Effector memory CD8-positive, alpha-beta T cell (primary cell): ENCODE measurements at places on chromosomes 3 and 15.

DNA sequence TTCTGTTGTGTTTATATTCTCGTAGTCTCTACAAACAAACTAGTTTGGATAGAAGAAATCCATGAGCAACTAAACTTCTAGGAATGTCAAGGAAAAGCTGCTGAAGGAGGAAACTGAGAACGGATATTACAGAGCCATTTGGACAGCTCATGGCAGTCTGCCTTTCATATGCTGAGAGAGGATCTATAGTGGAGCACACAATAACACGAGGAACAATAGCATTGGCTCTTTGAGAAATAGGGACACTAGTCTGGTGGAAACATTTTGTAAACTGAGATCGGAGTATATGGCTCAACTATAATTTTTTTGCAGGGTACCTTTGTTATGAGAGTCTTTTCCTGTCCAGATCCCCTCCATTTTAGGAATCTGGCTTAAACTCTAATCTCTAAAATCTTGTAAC, 200.5 kb downstream of the CLSTN2 start:
- no peak for DNase-seq

DNA sequence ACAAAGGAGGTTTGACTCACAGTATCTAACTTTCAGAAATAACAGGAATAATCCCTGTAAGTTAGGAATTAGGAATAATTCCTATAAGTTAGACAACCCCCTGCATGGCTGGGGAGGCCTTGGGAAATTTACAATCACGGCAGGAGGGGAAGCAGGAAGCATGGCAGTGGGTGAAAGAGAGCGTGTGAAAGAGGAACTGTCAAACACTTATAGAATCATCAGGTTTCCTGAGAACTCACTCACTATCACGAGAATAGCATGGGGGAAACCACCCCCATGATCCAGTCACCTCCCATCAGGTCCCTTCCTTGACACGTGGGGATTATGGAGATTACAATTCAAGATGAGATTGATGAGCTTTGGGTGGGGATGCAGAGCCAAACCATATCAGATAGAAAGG, 385.5 kb downstream of the IL20RB start:
- no peak for DNase-seq

GRCh38 chr3:177776661-177777101, 579.4 kb upstream of the TBL1XR1 start:
- DNase-seq, result no peak

- DNase-seq, result no peak
Observed at GRCh38 chr3:120052677-120053076, 41.6 kb downstream of the GSK3B start.

DNA sequence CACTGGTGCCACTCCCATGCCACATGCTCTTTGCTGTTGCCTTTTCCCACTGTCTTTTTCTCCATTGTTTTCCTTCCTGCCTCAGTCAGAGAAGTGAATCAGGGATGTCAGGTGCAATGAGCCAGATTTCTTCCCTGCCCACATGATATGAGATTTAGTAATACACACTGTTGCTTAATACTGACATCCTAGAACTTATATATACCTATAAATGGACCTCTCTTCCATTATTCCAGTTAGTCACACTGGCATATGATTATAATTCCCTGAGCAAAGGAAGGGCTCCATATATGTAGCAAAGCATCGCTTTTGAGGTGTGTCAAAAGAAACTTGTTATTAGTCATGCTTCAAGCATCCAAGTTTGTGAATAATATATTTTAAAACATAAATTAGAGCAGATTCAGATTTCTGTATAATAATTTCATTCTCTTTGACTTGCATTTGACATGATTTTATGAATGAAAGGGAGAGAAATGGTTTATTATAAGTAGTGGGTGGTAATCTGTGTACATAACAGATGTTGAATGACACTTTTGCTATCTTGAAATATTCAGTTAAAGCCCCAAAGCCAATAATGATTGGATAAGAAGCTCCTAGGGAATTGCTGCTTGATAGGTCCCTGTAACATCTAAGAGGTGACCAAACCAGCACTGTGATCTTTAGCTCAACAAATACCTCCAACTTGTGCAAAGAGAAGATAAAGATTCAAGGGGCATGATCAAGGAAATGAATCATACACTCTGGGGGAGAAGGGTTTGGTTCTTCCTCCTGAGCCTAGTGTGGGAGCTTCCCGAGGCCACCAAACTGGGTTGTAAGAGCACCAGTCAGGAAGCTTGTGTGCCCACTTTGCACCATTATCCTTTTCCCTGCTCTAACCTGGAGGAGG, 48.6 kb downstream of the CHST2 start:
- DNase-seq, result no peak

- no peak for DNase-seq
Observed at GRCh38 chr3:74539876-74540275, 74.6 kb downstream of the CNTN3 start.

GRCh38 chr3:134406331-134407238, 32.3 kb upstream of the AMOTL2 start:
- DNase-seq, result no peak

DNA sequence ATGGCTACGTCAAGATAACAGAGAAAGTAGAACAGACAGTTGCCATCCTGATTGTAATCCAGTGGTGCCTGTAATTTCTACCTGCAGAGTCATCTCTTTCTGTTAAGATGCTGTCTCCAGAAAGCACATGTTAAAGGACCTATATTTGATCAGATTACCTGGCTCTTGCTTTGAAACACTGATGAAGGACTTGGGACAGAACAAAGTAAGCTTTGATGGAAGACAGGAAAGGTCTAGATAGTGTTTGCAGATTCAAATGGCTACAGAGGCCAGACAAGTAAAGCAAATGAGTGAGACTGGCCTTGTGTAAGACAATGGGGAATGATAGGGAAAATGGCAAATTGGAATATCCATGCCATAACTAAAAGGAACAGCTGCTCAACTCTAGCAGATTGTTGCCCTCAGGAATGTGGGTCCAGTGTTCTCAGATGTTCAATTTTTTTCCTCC, 1.8 kb upstream of the GSK3B start:
- DNase-seq, result no peak

DNA sequence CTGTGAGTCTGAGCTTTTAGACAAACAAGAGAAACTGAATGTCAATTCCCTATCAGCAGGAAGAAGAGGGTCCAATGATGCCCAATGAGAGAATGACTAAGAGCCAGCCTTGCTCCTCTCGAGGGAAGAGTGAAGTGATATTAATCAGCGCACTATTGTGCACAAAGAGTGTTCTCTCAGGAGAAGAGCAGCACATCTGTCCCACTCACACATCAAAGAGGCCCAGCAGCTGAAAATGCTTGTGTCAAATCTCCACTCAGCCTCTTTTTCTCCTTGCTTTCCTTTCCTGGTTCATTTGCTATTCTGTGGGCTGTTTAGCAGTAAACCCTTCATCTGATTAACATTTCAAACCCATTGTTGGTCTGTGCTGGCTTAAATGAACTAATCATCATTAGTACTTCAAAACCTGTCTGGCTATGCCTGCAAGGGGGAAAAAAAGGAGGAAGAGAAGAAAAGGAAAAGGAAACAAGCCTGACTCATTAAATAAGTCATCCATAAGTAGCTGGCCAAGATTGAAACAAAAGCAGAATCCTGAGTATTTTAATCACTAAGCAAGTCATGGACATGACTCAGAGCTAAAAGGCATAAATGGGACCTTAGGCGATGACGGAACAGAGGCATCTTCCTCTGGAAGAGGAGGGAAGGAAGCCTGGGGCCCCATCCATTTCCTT, 912.7 kb downstream of the TUSC7 start:
- no peak for DNase-seq

DNA sequence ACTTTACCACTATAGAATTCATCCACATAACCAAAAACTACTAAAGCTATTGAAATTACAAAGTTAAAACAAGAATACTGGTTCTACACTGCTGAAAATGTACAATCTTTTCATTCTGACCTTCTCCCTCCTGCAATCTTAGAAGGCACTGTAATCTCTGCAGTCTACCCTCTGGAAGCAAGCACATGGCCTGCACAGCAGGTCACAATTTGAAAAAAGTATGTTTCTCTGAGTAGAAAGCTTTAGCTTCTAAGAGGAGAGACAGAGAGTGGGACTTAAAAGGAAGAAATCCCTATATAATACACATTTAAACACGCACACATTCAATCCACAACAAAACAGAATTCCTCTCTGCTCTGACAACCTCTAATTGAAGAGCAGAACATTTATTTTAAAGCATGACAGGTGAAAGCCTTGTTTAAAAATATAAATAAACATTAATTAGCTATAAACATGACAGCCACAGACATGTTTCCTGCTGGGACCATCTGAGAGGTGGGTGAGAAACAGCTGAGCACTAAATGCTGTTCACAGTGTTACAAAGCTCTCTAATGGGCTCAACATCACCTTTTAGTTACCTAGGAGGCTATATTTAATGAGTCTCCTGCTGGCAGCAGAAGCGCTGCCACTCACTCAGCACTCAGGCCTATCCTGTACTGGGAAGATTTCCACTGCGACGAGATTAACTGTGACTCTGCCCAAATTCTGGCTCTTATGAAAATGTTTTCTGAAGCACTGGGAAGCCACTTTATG, 447.4 kb downstream of the AGBL1 start:
- no peak for DNase-seq

- no peak for DNase-seq
Observed at GRCh38 chr15:95131131-95131556, 899.8 kb downstream of the MCTP2 start.

GRCh38 chr3:98780343-98780742, 17.2 kb downstream of the ST3GAL6 start:
- no peak for DNase-seq

DNA sequence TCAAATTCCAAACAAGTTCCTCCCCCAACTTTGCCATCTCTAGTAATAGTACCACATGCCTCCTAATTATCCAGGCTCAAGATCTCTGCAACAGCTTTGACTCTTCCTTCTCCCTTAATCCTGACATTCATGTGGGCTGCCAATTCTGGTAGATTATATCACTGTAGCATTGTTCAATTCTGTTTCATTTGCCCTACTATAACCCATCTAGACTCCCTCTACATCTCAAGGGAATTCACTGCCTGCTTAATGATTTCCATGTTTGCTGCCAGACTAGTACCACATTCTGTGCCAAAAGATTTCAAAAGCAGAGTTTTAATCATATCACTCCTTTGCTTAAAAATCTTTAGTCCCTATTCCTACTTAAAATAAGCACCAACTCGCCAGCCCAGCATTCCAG, 34.6 kb upstream of the PPIB start:
- no peak for DNase-seq

DNA sequence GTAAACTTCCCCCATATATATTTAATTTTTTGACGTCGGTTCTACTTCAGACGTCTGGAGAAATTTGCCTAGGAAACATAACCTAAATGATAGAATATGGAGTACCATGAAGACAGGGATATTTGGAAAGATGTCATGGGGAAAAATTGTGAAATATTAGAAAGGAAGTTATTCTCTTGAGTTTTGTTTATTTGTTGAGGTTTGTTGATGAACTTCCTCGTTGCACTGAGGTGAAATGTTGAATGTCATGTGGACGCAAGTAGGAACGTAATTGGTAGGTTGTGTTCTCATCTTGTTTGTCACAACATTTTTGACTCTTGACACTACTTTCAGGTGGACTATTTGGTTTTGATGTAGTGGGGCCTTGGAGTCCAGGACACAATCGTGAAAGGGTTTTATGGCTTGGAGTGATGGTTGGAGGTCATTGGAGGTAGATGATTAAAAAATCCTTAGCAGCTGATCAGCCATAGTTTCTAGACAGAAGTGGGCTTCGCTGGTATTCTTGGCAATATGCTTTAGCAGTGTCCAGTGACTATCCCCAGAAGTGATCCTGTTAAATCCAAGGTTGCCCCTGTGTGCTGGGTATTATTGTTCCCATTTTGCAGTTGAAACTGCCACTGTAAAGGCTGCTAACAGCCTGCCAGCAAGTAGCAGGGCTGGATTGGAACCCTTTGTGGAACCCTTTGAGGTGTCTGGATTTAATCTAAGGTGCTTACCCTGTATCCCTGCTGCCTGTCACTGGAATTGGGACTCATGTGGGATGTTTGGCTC, 1.5 kb downstream of the ABHD5 start:
- DNase-seq, result no peak

GRCh38 chr3:72214066-72214951, 429.4 kb upstream of the PROK2 start:
- DNase-seq, result no peak

GRCh38 chr15:65910341-65910740, 41.0 kb downstream of the RAB11A start:
- no peak for DNase-seq

DNA sequence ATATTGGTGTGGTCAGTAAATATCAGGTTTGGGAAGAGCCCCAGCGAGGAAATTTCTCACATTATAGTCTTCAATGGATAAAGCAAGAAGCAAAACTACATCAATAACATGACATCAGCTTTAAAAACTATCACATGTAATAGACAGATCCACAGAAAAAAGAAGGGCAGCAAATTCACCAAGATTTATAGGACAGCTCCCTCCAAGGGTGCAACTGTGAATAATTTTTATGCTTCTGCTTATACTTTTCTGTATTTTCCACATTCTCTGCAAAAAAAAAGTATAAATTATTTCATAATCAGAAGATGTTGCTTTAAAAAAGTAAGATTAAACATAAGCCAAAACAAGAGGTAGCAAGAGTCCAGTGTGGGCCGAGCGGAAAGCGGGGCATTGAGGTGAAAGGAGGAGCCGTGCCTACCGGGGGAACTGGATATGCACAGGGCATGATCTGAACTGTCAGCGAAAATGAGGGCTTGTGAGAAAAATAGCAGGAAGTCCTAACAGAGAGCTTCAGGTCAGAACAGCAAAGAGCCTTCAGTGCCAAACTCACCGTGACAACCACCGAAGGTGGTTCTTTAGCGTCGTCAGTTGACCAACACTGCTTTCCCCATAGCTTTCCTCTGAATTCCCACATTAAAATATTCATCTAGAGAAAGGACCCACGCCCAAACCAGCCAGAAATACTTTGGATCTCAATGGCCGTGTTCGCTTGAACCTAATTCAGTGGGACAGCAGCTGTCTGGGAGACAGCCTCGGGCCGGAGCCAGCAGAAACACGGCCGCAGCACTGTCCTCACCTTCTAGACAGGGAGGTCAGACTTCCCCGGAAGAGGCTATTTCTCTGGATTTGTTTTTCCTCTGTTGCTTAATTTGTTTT, 59.8 kb downstream of the FAM174B start:
- no peak for DNase-seq

GRCh38 chr3:16051691-16052090, 122.8 kb upstream of the GALNT15 start:
- no peak for DNase-seq

DNA sequence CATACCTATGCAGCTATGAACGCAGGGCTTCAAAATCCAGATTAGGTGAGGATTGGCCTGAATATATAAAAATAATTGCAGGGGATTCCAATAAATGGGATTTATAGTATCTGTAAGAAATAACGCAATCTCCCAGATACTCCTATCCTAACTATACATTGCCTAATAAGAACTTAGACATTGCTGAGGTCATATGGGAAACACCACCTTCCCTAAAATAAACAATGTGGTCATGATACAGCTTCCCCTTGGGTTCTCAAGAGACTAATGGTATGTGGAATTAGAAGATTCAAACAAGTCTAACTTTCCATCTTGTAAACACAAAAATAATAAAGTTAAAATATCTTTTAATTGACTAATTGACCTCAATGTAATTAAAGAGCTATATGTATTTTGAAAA, 28.2 kb downstream of the UBE3A start:
- no peak for DNase-seq

GRCh38 chr3:151923901-151924300, 50.5 kb downstream of the SUCNR1 start:
- no peak for DNase-seq

GRCh38 chr15:79329171-79329611, 18.3 kb downstream of the TMED3 start:
- no peak for DNase-seq

GRCh38 chr15:89845305-89845893, 30.7 kb upstream of the ANPEP start:
- DNase-seq, result no peak

- DNase-seq, result no peak
Observed at GRCh38 chr3:11716573-11717290, 73.0 kb upstream of the VGLL4 start.
